ENCODE measurements at places on chromosomes 13 and 19.

DNA sequence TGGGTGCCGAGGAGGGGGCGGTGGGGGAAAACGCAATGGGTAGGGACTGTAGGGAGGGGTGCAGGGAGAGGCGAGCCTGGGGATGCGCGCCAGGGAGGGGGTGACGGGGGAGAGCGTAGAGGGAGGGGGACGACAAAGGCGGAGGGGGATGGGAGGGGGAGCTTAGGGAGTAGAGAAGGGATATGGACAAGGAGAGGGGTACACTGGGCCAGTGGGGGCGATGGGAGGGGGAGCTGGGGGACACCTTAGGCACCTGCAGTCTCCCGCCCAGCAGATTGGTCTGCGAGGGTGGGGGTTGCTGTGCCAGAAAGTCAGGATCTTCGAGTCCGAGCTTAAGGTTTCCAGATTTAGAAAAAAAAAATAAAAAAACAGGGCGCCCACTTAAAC is 15.7 kb downstream of the CCDC124 start:
- no peak for DNase-seq

DNA sequence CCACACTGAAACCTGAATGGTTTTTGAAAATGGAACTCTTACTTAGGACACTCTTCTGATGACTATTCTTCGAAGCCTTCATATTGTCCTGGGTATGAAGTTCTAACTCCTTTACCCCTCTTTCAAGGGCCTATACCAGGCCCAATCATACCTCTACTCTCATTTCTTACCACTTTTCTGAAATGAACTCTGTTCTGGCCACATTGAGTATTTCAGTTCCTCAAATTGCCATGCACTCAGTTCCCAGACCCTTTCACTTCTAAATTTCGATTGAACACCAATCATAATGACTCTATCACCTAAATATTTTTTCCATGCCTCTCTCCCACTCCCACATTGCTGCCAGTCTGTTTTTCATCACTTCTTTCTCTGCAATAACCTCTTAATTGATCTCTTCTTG is 53.7 kb downstream of the LACC1 start:
- DNase-seq = no peak

DNA sequence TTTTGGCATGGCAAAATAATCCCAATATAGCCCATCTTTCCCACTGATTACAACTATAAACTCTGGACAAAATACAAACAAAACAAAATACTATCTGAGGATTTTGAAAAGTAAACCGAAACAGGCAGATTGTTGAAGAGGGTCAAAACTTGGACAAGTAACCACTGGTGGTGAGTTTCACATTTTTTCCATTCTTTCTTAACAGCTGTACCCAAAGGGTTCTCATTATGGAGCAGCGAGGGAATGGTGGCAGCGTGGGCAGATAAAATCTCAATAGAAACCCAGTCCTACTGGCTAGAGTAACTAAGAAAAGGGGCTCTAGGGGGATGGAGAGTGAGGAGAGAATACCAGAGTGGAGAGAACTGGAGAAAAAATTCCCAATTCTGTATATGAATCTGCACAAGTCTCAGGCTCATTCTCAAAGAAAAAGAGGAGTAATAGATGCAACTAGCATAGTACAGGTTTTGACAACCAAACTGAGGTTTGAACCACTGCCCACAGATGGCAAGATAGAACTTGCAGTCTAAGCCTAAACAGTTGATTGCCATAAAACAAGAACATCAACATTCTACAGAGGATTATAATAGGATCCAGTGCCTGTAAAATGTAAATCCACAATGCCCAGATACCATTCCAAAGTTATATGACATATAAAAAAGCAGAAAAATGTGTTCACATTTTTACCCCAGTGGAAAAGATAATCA is 284.5 kb downstream of the KCNRG start:
- DNase-seq = no peak

DNA sequence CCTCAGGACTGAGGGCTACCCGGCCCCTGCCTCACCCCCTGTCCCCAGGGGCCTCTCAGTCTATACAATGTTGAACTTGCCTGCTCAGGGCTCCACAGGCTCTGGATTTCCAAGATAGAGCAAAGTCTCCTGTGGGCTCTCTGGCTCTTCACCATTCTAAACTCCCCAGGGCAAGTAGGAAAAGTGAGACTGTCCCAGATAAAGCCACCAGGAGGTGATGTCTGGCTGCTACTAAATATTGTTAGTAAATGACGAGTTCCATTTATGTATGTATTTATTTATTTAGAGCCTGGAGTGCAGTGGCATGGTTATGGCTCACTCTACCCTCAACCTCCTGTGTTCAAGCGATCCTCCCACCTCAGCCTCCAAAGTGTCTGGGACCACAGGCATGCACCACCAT is 73.6 kb upstream of the SIAH3 start:
- no peak for DNase-seq

- DNase-seq = no peak
These were observed 175.1 kb downstream of the ZNF536 start for GRCh38 chr19:30547246-30547645.

GRCh38 chr13:98848746-98849145 is 96.3 kb upstream of the SLC15A1 start:
- DNase-seq = no peak

DNA sequence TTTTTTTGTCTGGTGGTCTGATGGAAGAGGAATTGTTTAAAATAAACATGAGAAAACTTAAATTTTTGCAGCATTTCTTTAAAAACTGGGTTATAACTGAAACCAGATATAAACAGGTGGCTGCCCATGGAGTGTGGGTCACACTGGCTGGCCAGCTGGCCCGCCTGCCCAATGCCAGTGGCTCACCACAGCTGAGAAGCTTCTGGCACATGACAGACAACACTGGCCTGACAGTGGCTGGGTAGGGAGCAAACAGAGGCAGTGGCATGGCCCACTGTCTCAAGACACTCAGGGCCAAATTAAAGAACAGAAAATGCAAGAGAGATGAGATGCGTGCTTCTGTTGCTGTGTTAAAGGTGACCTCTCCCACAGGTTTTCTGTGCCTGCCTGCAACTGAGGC is 3.1 kb upstream of the SLC35E1 start:
- no peak for DNase-seq

- DNase-seq = no peak
These were observed 2747.8 kb downstream of the PCDH9 start for GRCh38 chr13:64482373-64482772.

GRCh38 chr13:75993823-75994222 is 357.7 kb downstream of the LMO7 start:
- DNase-seq = no peak

DNA sequence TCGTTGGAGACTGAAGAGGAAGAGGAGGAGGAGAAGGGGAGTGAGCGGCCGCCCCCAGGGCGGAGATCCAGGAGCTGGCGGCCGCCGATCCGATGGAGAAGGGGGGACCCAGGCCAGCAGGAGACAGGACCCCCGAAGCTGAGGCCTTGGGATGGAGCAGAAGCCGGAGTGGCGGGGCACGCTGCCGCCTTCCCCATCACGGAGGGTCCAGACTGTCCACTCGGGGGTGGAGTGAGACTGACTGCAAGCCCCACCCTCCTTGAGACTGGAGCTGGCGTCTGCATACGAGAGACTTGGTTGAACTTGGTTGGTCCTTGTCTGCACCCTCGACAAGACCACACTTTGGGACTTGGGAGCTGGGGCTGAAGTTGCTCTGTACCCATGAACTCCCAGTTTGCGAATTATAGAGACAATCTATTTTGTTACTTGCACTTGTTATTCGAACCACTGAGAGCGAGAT is 1.8 kb downstream of the GADD45B start:
- DNase-seq = no peak

DNA sequence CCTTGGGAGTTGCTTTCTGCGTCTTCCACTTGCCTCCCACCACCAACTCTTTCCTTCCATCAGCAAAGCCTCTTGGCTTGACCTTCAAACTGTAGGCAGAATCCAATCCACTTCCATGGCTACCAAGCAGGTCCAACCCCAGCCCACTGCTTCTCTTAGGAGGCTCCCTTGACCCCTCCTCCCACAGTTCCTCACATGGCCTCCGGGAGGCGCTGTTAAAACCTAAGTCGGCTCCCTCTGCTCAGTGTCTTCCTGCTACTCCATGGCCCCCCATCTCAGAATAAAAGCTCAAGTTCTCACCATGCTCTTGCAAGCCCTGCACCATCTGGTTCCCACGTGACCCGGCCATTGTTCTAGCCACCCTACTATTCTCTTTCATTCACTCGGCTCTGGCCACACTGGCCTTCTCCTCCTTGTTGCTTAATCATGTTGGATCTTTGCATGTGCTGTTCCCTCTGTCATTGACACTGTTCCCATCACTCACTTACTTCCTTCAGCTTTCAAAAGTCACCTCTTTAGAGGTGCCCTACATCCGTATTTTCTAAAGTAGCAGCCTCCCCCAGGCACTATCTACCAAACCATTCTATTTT is 7.5 kb downstream of the IZUMO2 start:
- DNase-seq = no peak

DNA sequence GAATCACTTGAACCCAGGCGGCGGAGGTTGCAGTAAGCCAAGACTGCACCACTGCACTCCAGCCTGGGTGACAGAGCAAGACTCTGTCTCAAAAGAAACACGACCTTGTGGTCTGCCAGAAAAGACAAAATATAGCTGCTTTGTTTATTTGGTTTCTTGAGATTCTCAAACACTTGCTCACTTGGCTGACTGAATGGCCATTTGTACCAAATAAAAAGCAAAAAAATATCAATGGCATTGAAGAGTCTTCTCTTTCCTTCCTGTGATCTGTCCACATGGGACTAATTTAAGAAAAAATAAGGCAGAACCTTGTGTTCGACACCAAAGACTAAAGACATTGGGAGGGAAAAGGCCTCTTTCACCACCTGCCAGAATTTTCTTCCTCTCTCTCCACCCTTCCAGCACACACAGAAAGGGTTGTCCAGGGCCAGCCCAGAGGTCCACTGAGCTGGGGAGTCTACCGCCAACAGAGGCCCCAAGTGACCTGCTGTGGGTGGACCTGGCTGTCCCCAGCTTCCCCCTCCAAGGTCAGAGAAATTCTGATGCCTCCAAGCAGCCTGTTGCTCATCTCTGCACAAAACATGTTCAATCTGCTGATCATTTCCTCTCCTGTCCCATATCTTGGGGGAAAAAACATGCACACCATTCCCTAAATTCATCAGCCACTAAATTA is 5.9 kb downstream of the BRME1 start:
- no peak for DNase-seq

GRCh38 chr13:31747291-31747690 is 8.0 kb downstream of the RXFP2 start:
- no peak for DNase-seq

DNA sequence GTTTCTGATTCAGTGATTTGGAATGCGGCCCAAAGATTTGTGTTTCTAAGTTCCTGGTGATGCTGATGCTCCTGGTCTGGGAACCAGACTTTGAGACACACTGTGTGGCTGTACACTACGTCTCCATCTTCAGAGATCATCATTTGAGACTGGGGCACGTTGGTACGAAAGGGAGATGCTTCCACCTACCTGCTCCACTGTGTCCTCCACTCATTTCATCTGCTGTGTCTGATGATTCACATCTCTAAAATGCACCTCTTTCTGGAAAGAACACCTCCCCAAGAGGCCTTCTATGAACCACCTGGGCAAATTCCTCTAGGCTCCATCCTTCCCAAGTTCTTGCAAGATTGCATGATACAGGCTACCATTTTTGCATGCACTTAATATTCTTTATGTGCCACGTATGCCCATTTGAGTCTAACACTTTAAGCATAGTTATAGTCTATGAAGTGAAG is 58.6 kb downstream of the ERCC5 start:
- no peak for DNase-seq

DNA sequence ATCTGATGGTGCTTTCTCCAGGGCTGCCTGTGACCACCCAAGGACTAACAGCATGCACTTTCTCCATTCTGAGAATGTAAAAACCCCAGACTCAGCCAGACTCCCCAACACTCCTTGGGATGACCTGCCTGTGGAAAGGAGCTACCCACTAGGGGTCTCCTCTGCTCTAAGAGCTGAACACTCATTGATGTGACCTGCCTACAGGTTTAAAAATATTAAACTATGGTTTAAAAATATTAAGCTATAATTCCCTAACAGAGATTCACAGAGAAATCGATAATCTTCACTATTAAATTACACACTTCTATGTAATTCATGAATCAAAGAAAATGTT is 696.2 kb upstream of the SLITRK5 start:
- DNase-seq = no peak

GRCh38 chr19:46466536-46467196 is 4.7 kb downstream of the PNMA8A start:
- no peak for DNase-seq

- no peak for DNase-seq
These were observed 144.1 kb downstream of the PAN3 start for GRCh38 chr13:28282451-28282850.

GRCh38 chr19:47560999-47561398 is 11.9 kb downstream of the ZNF541 start:
- no peak for DNase-seq

GRCh38 chr13:55410398-55411330 is 1730.1 kb upstream of the PRR20A start:
- DNase-seq = no peak

DNA sequence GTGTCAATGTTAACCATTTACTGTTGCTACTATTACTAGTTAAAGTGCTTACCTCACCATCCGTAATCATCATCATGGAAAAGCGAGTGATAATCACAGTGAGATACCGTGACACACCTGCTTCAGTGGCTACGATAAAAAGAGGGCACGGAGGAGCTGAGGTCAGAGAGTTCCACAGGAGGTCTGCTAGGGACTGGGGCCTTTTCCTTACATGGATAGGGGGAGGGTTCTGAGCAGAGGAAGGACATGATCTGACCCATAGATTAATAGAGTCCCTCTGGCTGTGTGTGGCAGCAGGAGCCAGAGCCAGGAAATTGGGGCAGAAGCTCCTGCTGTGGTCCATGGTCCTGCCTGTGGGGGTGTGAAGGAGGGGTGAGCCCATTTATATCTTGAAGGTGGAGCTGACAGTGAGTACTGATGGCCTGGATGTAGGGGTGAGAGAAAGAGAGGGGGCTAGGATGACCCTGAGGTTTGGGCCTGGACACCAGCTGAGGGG is 136.7 kb downstream of the SIPA1L3 start:
- DNase-seq = no peak

DNA sequence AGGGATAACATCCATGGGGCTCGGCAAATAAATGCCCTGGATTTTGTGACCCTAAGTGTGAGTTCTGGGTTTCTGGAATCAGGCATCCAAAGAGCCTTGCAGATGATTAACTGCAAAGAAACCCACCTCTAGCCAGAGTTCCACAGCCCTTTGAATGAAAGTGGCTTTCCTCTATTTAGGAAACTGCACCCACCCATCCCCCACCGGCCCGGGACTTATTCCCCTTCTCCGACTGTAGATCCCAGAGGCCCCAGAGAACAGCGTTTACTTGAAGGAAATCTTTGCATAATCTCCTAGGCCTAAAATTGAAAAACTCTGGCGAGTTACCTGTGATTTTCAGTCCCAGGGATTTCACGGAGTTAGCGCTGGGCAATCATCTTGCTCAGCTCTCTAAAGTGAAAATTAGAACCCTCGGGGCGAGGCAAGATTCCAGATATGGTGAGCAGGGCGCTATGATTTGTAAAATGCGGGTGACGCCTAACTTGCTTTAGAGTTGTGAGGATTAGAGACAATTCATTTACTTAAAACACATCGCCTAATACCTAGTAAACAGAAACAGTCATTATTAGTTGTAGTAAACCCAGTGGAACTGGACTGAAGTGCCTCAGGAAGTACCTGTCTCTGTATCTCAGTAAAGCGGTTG is 9.4 kb downstream of the URAD start:
- no peak for DNase-seq

Measured in NCI-H1694 treated with DMSO at 0.1 percent for 48 hours (cell line).